ENCODE measurements at places on chromosomes 5 and 9.

GRCh38 chr9:116334546-116335150 lies 181.1 kb downstream of the PAPPA start:
- DNase-seq, result no peak

GRCh38 chr5:143062379-143062778 lies 292.2 kb downstream of the ARHGAP26 start:
- DNase-seq, result no peak

DNA sequence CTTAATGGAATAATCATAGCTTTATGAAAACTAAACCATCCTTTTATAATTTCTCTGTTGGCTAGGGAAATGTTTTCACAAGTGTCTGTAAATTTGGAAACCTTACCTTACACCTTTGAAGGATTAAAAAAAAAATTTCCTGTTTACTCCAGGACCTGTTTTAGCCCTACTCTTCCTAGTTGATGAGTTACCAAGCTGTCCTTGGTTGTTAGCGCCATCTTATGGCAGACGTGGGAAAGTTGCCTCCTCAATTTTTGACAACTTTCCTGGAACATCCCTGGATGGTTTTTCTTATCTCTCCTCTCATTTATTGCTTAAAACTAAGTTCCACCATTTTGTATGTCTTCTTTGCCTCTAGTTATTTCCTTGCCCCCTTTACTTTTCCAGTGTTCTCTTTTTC lies 25.7 kb downstream of the ZSWIM6 start:
- no peak for DNase-seq

DNA sequence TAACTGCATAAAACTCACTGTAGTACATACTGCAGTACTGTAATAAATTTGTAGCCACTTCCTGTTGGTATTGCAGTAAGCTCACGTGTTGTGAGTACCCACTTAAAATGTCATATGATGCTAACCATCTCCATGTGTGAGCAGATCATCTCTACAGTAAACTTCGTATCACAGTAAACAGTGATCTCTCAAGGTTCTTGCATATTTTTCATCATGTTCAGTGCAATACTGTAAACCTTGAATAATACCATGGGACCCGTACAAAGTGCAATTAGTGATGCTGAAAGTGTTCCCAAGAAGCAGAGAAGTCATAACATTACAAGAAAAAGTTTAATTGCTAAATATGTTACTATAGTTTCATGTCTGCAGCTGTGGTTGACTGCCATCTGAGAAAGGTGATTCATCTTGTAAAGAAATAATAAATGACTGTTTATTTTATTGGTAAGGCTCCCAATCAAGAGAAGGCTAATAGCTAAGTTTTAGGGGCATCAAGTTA lies 253.8 kb upstream of the POU5F2 start:
- DNase-seq, result no peak

GRCh38 chr5:133831491-133832224 lies 136.8 kb downstream of the C5orf15 start:
- no peak for DNase-seq

DNA sequence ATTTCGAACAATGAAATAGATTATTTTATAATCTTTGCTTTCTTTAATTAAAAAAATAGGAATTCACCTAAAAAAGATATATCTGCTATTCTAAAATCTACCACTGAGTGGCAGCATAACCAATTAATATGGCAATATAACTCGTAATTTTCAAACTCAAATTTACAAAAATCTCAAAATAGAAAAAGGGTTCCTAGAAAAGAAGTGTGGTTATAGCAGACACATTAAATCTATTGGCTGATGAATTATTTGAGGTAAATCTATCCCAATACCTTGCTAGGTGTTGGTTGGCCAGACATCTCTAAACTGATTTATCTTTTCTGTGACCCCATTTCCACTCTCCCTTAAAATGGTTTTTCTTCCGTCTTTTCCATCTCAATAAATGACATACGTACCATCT lies 30.2 kb upstream of the NRG2 start:
- no peak for DNase-seq

DNA sequence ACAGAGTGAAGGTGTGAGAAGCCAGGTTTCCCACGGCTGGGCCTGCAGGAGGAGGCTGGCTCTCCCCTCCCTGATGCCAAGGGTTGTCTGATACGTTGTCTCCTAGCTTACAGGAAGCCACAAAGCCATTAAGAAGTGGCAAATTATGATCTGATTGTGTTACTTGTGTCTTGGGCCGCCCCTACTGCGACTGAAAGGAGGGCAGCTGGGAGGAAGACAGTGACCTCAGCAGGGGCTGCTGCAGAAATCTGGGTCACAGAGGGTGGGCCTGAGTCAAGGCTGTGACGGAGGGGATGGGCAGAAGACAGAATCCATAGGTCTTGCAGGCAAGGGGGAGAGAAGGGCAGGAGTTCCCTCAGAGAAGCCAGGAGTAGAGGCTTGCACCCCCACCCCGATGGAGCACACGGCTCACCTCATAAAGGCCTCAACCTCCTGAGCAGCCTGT lies 145.0 kb downstream of the FSTL4 start:
- DNase-seq, result no peak

- DNase-seq, result no peak
Observed at GRCh38 chr5:1298723-1299510, 4.0 kb upstream of the TERT start.

DNA sequence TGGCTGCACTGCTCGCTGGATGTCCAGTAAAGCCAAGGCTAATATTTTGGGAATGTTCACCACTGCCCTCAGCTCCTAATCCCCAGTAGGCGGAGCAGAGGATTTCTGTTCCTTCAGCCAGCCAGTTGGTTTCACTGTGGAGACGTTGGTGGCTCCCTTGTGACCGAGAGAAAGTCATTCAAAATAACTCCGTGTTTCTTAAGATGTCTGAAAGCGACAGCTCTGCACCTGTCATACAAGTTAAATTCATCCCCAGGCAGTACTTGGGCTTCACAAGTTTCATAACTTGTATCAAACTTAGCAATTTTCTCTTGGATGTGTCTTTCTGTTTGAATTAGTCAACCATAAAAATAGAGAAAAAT lies 382 bp upstream of the CDKN2B start:
- DNase-seq, result no peak
